ENCODE measurements at places on chromosomes 5 and 9. TPM values are rescaled to one million over a fixed set of nuclear protein-coding genes. Genes with fewer than 3 reads are reported as not detected.

Gene MYOT
- total RNA-seq: not detected

- peak; percentile 89 for DNase-seq
These were observed 662.2 kb upstream of the ZNF608 start for GRCh38 chr5:125408448-125409233.

GRCh38 chr5:132225165-132226032, 2.3 kb downstream of the P4HA2 start:
- peak; percentile 99 for DNase-seq

GRCh38 chr5:177092178-177093081, 5.7 kb downstream of the FGFR4 start:
- DNase-seq: no peak

Data from fibroblast of the aortic adventitia (primary cell).